ENCODE measurements at places on chromosomes 2 and 18.
A peak's percentile ranks its signal among the peaks of the same experiment; 100 is the strongest.

DNA sequence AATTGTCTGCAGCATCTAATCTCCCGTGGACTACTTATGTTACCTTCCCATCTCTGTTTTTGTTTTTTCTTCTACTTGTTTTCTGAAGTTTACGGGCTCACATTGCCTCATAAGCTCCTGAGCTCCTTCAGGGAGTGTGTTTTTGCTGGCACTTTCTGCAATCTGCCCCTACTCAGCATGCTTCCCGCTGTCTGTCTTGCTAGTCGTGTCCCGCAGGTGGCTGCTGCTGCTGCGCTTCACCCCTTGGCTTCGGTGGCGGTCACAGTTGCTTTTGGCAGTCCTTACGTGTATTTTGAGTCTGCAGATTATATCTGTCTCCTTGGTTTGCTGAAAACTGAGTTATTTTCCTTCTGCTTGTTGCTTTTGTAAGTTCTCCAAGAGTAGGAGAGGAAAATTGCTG is 37.3 kb downstream of the FER1L5 start:
- no peak for DNase-seq

DNA sequence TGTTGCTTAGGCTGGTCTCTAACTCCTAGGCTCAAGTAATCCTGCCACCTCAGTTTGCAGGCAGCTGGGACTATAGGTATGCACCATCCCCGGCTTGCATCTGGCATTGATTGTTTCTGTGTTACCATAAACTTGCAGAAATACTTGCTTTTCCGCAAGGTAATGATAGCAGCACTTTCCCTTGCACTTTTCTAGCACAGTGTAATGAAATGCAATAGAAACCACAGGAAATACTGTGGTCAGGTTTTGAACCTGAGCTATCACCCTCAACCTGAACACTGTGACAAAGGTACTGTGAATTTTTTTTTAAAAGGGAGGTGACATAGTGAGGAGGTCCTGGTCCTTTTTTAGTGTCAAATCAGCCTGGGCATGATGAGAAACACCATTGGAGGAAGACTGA is 38.3 kb downstream of the DHRS9 start:
- DNase-seq = no peak

DNA sequence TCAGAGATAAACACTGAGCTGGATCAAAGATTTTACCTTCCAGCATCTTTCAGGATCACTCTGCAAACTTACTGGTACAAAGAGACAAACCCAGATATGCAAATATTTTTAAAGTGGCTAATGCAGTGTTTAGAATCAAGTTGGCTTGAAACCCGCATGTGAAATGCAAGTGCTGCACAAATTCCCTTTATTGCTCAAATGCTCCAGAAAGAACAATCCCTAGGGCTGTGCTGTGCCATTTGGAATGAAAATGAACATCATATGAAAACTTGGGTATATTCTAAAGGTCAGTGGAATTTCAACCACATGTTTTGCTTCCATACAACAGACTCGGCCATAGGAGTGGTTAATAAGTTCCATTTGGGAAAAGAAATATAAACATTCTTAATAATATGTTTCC is 139.1 kb downstream of the VWC2L start:
- no peak for DNase-seq

DNA sequence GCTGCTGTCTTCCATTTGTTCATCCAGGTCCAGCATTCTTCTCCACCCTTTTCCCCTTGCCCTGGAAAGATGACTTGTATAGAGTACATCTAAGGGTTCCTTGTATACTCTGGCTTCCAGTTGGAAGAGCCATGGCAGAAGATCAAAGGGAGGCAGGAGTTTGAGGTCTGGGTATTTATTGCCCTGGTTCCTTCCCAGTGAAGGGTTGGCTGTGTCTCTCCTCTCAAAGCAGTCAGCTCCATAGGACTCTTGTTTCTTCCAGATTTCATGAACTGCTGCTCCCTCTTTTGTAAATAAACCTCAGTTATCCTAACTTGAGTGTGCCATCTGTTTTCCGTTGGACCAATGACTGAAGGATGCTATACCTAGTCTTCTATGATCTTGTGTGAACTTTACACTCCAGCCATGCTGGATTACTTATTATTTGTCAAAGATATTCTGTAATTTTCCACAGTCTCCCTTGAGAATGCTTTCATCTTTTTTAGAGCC is 6.4 kb downstream of the BBS5 start:
- DNase-seq = no peak

- DNase-seq = no peak
These were observed 315.8 kb upstream of the NRP2 start for GRCh38 chr2:205366336-205367060.

- DNase-seq = peak; percentile 12
These were observed 14.7 kb downstream of the ROCK2 start for GRCh38 chr2:11329776-11330175.

DNA sequence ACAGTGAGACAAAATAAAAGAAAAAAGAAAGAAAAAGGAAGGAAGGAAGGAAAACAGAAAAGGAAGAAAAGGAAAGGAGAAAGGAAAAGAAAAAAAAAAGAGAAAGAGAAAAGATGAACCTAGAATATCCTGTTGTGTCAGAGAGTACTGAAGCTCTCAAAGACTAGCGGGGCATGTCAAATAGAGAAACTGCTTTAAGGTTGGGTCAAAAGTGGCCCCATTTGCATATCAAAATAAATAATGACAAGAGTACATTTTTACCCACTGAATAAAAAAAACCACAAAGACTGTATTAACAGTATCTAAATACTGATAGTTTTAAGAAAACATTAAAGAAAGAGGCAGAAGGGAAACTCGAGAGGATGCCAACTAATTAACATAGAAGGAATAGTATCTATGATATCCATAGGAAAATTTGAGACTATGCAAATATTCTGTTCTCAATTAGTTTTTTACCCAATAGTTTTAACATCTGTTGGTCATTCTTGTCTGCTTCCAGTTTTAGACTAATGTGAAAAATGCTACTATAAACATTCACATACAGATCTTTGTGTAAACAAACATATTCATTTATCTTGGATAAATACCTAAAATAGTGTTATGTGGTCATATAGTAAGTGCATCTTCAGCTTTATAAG is 53.2 kb downstream of the SFXN5 start:
- no peak for DNase-seq

GRCh38 chr2:182259629-182260150 is 167.1 kb downstream of the PDE1A start:
- no peak for DNase-seq

GRCh38 chr18:78804206-78805030 is 175.2 kb upstream of the SALL3 start:
- DNase-seq = no peak

DNA sequence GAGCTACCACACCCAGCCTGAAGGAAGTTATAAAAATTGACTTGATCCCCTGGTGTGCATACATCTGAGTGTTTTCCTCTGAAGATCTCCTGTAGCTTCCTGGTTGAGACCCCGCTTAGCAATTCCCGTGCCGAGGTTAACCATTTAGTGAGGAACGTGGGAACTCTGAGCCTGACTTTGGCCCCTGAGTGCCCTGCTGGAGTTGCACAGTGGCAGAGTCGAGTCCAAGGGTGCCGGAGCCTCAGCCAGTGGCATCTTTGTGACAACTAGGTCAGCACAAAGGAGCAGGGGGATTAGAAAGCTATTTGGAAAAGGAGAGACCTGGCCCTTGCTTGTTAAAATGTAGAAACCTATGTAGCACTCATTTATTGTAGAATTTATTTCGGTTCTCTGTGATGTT is 561.2 kb upstream of the SALL3 start:
- no peak for DNase-seq

- peak; percentile 6 for DNase-seq
These were observed 84.1 kb upstream of the LPIN2 start for GRCh38 chr18:3097082-3097481.

GRCh38 chr18:5914016-5914415 is 18.7 kb upstream of the TMEM200C start:
- no peak for DNase-seq

GRCh38 chr2:200302940-200303727 is 3.4 kb upstream of the SPATS2L start:
- DNase-seq = no peak

GRCh38 chr18:63264871-63265270 is 54.7 kb downstream of the BCL2 start:
- no peak for DNase-seq

- no peak for DNase-seq
These were observed 184.5 kb upstream of the LRP1B start for GRCh38 chr2:142315346-142315745.

GRCh38 chr2:197081294-197081693 is 154.8 kb upstream of the PGAP1 start:
- DNase-seq = peak; percentile 74

DNA sequence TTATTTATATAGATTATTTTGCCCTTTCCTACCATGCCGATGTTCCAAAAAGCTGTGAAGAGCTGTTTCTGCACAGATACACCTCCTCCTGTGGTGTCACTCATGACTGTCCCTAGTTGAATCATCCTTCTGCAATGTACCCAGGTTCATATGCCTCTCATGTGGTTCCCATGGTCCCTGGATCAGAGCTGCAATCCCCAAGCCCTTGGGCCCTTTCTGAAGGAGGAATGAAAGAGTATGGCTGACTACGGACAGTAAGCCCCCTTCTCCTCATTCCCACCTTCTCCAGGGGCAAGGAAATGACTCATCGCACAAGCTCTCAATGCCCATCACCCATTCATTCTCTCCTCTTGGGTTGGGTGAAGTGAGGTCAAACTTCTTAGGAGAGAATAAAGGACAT is 63.9 kb upstream of the ACVR1 start:
- no peak for DNase-seq

DNA sequence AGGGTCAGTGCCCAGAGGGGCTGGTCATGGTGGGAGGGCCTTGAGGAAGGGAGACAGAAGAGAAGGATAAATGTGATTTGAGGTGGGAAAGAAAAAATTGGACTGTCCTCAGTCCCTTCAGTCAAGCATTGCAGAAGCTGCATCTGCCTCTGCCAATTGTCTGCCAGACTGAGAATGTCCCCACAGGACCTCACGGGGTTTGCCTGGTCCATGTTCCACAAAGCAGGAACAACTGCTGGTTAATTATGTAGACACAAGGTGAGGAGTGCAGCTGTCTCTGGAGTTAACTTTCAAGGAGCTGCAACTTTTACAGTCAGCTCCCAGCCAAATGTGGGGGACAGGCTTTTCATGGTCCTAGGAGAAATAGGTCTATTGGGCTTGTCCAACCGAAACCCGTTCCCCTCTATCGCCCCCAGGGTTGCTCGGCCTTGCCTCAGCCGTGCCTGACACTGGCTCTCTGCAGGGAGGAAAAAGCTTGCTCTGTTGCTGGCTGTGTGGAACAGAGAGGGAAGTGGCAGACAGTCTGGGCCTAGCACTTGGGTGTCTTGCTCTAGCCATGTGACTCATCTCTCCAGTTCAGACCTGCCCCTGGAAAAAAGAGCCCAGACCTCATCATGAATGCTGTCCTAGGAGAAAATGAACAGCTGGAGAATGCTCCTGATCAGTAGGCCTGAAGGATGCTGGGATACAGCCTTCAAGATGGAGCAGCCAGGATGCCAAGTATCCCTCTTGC is 31.1 kb upstream of the PAX8 start:
- peak; percentile 66 for DNase-seq

DNA sequence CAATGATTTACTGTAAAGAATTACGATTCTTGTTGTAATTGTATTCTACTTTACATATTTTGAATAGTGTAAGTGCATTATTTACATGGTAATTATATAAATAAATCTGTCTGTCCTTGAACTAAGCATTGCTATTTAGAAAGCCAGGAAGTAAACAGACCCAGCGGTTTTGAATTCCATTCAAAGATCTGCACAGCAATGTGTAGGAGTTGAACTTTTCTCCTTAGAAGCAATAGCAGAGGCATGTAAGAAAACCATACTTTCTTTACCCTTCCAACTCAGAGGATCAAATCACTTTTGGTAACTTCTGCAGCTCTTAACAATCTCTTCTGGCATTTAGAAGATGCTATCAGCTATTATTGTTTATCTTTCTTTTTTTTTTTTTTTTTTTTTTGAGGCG is 109.2 kb upstream of the VRK2 start:
- no peak for DNase-seq

DNA sequence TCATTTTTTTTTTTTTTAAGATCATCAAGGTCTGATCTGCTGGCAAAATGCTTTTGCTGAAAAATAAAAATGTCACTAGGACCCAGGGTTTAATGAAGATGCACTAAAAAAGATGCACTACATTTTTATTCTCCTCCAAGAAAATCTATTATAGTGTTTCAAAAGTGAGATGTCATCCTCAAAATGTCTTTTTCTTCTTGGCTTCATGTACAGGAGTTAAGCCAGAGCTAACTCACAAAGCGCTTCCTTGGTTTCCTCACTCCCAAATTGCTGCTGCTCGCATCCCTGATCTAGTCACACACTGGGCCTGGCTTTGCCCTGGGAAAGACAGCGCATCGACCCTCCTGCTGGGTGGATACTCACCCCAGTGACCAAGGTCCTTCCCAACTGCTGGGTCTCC is 113.4 kb upstream of the CCDC68 start:
- DNase-seq = no peak

GRCh38 chr2:73931531-73932500 is 5.1 kb downstream of the DGUOK start:
- DNase-seq = no peak

DNA sequence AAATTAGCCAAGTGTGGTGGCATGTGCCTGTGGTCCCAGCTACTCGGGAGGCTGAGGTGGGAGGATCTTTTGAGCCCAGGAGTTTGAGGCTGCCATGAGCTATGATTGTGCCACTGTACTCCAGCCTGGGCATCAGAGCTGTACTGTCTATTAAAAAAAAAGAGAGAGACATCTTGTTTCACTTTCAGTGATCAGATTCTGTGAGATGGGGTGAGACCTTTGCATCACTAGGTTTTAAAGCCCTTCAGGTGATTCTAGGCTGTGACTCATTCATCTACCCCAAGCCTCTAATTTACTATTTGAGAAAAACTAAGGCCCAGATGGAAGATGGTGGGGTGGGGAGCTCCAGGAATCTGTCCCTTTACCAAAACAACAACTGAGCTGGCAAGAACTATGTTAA is 7.1 kb downstream of the C2orf92 start:
- DNase-seq = no peak

GRCh38 chr2:196252408-196253115 is 81.2 kb upstream of the STK17B start:
- no peak for DNase-seq

- DNase-seq = no peak
These were observed 814.9 kb upstream of the NRXN1 start for GRCh38 chr2:51846796-51847195.

DNA sequence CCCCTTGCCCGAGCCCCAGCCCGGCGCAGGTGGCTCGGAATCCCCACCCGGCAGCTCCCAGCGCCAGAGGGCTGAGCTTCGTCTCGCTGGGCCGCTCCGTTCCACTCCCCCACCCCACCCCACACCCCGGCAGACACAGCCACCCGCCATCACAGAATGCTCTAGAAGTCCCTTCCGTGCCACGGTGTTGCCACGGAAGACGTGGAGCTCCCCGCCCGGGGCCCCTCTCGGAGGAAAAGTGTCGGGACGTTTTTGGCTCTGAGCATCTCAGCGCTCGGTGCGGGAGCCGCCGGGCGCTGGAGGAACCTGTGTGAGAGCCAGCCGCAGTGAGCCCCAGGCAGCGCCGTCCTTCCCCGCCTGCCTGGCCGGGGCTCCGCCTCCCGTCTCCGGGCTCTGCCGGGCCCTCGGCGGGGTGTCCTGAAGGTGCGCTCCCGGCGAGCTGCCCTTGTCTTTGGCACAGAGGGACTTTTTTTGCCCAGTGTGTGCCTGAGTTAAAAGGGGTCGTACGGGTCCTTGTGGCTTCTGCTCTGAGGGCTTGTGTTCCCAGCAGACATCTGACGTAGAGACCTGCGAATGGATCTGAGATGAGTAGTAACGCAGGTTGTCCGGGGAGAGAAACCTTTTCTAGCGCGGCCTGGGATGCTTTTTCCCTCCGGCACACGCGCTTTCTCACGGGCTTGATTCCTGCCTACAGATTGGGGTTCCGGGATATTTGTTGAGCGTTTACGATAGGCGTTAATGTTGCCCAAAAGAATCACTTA is 1.8 kb downstream of the ZCCHC2 start:
- DNase-seq = no peak

- no peak for DNase-seq
These were observed 398.4 kb downstream of the METTL4 start for GRCh38 chr18:2172881-2173280.
